NCI-H1105 (cell line): ENCODE measurements at places on chromosomes 3 and 15.

GRCh38 chr3:64443546-64444381, 218.5 kb upstream of the PRICKLE2 start:
- DNase-seq: no peak

DNA sequence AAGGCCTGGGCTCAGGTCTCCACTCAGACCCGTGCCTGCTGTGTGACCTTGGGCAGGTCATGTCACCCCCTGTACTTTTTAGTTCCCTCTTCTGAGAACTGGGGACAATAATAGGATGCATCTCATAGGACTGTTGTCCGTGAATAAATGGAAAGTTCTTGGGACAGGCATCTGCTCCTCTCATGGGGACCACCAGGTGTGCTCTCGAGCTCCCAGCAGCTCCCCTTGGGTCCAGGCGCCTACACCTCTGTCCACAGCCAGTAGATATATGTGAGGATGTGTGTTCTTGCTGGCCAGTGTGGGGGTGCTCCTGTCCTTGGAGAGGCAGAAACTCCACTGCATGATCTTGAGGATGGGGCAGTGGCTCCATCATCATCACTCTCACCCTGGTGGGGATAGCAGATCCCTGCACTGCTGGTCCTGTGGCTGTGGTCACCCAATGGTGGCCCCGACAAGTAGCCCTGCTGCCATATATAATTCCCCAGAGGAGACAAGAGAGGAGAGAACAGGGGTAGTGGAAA, 257.6 kb upstream of the TLE3 start:
- no peak for DNase-seq

- DNase-seq: no peak
Measured at GRCh38 chr15:95284933-95285421, 1045.5 kb upstream of the NR2F2 start.

DNA sequence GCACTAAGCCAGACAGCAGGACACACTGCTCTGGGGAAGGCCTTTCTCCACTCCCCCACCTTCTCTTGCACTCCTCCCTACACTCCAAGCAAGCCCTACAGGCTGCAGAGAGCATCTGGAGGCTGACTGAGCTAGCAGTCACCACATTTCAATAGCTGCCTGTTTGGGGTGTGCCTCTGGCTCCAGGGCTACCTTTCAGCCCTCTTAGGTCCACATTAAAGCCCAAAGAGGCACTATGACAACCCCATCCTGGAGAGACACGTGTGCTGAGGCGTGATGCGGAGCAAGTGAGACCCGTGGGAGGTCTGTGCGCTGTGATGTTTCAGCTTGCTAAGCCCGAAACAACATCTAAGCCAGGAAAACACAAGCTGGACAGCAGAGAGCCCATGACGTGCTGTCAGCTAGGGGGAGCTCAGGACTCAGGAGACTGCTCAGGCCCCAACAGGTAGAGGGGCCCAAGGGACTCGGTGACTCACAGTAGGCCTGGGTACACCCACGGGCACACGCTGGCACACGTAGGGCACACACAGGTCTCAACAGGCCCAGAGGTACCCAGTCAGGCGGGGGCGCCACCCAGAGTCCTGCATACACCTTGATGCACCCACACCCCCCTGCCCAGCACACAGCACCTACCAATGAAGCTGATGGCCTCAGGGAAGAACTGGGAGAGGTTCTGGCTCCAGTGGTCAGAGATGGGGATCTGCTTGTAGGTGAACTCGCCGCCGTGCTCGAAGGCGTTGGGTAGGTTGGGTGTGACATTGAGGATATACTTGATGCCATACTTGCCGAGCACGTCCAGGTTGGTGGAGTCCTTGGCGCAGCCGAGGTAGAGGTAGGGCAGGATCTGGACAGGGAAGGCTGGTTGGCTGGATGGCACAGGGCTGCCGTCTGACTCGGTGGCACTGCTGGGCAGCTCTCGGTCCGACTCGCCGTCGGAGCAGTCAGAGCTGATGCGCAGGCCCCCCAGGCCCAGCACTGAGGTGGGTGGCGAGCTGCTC, 2.8 kb downstream of the DUSP7 start:
- no peak for DNase-seq

- DNase-seq: no peak
Measured at GRCh38 chr3:12663401-12663935, 449 bp downstream of the RAF1 start.

DNA sequence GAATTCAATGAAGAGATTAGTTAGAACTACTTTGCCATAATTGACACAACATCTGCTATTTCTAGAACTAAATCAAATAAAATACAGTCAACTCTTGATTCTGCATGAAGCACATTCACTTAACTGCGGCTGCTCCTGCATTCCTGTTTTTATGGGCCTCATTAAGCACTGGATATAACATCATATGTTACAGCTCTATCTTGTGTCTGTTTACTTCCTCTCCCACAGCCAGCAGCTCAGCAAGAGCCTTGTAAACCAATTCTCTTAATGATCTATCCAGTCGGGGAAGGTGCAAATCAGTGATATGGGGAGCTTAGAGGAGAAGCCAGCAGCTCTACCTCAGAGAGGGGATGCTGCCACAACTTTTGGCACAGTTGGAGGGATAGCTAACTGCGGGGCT, 329.2 kb downstream of the ARRDC4 start:
- DNase-seq: no peak

DNA sequence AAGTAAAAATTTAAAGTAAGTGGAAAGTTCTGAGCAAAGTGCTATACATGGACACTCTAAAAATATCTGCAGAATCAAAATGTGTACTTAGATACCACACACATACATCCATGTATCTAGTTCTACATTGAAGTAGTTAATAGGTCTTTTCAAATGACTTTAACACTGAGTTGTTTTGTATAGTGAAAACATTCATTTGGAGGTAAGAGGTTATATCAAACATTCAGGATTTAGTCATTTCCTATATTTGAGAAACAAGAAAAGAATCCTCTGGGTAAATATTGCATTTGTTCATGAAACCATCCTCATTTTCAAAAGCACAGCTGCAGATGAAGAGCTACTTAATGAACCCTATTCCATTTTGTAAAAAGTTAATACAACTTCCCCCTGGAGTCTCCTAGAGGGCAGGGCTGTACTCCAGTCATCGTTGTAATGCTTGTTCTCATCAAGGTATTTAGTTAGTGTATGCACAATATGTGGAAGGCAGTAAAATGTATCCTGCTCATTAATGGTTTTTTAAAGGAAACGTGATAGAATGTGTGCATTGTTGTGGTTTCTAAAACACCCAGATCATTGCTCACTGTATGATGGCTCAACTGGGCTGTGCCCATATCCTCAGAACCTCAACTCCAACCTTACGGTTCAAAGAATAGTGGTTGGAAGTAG, 26.2 kb downstream of the ARPP21 start:
- no peak for DNase-seq

- DNase-seq: no peak
Measured at GRCh38 chr15:80264031-80264430, 12.0 kb upstream of the CTXND1 start.

DNA sequence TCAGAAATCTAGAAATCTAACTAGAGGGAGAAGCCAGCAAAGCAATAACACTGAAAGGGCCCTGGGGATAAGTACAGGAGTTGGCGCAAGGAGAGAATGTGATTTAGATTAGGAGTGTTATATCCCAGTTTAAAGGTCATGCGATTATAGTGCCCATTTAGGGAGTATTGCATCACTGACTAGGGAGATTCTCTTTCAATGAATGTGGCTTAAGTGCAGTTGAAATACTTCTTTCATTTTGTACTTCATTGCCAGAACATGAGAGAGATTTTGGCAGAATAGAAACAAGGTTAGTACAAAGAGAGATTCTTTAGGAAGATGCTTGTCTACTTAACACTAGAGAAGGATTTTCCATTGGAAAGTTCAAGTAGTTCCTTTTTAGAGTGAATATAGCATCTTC, 13.9 kb downstream of the ROBO2 start:
- DNase-seq: no peak

GRCh38 chr3:43019826-43020225, 40.7 kb downstream of the GASK1A start:
- no peak for DNase-seq

DNA sequence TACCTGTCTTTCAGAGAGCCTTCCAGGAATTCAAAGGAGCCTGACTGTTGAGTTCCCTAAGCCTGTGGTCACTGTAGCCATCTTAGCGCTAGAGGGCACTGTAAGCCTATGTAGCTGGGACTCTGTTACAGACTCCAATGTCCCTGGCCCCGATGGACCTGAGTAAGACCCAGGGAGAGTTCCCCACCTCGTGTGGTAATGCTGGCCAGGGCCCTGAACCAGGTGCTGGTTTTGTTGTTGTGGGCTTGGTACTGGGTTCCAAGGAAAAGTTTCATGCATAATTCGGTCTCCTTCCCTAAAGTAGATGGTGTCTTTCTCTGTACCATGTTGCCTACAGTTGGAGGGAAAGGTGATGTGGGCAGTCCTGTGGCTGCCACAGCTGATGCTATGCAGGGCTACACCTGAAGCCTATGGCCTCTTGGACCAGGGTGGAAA, 32.4 kb downstream of the CDAN1 start:
- DNase-seq: peak; percentile 35

DNA sequence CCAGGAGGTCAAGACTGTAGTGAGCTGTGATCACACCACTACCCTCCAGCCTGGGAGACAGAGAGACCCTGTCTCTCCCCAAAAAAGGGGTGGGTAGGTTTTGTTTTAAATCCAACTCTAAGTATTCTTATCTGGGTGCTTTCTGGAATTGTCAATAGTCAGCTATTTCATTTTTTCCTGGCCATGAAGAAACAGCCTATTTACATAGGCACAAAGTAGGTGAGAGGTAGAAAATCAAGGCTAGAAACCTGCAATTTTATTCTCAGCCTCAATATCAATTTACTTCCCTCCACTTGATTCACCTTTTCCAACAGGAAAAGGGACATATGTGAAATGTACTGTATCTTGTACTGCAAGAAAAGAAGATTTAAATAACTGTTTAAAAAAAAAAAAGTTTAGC, 45.9 kb downstream of the CSNK1G1 start:
- no peak for DNase-seq

GRCh38 chr3:9622438-9622837, 26.9 kb upstream of the MTMR14 start:
- no peak for DNase-seq

DNA sequence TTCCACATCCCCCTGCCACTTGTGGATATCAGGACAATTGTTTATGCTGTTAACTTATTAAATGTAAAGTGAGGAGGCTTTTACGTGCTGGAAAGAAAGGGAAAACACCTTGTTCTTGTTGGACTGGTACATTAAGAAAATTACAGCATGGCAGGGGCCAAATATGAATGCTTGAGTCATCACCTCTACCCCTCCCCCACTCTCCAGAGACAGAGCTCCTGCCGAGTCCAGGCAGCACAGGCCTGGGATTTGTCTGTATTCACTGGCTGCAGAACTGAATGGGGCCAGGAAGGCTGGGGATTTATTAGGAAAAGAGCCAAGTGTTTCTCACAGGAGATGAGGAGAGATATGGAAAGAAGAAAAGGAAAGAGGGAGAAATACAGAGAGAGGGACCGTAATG, 308.9 kb downstream of the EPHB1 start:
- DNase-seq: no peak
